CD8-positive, alpha-beta T cell (primary cell): ENCODE measurements at places on chromosomes 2 and 18.

GRCh38 chr2:14675489-14675888 lies 43.0 kb downstream of the LRATD1 start:
- DNase-seq = no peak

DNA sequence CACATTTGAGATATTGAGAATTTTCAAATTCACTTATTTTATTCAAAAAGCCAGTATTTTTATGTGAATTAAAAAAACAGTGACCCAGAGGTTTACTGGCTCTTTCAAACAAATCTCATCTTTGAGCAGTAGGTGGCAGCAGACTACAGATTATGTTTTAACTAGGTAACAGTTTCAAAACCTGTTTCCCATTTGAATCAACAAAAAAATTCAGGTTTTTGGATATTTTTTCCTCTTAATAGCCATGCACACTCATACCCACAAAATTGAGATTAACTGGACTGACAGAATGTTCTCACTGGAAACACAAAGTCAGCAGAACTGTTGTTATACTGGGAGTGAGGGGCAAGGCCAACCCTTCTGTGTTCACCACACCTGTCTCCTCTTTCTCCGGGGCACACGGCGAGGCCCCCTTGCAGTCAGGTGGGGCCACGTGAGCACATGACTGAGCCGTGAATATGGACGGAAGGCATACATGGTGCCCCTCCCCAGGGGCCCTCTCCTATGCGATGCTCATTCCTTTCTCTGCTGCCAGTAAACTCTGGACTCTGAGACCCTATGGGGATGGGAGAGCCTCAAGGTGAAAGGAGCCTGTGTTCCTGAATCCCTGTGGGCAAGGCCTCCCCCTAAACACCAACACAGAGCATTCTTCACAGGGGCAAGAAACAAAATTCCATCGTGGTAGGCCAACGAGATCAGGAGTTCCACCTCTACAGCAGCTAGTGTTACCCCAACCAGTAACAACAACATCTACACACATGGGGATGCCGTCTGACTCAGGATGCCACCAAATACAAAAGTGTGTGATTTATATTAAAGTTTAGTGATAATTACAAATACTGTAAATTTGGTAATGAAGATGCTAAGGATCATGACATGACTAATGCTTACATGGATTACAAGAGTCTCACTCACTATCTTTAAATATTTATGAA lies 80.4 kb downstream of the LPIN2 start:
- peak; percentile 75 for DNase-seq

DNA sequence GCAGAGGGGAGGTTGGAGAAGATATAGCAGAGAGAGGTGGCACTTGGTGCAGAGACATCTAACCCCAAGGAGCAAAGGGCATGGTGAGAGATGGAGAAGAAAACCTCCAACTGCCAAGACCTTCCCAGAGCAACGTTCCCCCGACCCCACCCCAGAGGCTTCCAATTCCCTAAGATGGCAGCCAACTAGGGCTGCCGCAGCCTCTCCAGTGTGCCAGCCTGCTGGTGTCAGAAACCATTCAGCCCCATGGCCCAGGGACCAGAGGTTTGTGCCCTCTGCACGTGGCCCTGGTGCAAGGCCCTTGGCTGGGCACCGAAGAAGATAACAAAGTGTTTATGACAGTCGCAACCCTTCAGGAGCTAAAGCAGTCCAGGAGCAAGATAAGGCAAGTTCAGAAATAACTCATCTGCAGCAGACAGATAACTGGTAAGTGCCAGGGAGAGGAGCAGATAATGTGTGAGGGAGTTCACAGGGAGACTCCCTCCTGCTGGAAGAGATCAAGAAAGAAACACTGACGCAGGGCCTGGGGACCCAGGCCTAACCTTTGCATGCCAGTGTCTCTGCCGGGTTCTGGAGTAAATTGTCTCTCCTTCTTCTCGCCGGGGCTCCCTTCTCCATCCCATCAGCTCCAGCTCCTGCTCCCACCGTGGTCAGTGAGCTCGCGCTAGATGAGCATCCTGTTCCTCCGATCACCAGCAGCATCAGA lies 66.1 kb upstream of the ID2 start:
- DNase-seq = no peak

GRCh38 chr2:29314816-29315571 lies 199.8 kb downstream of the CLIP4 start:
- DNase-seq = peak; percentile 12

DNA sequence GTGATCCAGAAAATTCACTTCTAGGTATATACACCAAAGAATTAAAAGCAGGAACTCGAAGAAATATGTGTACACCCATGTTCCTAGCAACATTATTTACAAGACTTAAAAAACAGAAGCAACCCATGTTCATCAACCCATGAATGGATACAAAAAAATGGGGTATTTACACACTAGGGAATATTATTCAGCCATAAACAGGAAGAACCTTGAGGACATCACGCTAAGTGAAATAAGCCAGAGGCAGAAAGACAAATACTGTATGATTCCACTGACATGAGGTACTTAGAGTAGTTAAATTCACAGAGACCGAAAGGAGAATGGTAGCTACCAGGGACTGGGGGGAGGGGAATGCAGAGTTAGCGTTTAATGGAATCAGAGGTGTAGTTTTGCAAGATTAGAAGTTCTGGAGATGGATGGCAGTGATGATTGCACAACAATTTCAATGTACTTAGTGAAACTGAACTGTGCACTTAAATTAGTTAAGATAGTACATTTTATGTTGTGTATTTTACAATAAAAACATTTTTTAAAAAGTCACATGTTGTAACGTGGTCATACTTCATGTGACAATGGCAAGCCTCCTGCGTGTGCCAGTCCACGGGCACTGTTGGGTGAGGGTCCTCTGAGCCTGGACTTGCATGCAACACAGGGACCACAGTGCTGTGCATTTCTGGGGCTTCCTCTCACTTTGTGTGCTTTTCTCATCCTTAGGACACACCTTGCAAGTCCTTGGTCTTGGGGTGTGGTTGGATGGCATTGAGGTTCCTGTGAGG lies 206.1 kb upstream of the HDAC4 start:
- DNase-seq = no peak
